Tibial artery (tissue), 4 donors: ENCODE measurements at places on chromosomes 12 and 14.

DNA sequence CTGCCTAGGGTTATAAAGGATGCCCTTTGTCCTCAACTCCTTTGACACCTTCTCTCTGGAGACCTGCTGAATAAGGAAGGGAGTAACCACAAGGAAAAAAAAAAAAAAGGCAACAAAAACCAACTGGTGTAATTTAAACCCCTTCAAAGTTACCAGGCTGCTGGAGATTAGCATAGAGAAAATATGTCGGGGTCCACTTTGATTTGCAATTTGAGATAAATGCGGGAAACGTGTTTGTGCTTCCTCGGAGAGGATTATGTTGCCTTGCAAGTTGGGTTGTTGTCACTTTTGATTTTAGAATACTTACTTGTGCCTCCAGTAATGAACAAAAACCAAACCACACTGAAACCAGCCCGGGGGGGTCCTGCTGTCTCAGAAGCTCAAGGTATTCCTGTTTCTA is 200.2 kb upstream of the MYL2 start:
- DNase-seq: no peak

DNA sequence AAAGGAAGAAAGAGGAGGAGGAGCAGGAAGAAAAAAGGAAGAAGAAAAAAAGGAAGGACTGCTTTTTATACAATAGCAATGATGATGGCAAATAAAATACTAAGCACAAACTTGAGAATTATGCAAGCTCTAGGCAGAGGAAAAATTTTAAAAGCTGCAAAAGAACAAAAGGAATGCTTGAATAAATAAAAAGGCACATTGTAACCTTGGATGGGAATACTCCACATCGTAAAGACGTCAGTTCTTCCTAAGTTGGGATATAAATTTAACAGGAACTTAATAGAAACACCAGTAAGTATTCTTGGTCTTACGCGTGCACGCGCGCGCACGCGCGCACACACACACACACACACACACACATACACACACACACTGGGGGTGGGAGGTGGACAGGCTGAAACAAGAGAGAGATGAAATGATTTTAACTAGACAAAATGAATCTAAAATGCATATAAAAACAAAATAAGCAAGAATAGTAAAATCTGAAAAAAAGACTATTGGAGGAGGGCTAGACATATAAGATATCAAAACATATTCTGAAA is 43.0 kb downstream of the SERPINA3 start:
- DNase-seq: no peak

DNA sequence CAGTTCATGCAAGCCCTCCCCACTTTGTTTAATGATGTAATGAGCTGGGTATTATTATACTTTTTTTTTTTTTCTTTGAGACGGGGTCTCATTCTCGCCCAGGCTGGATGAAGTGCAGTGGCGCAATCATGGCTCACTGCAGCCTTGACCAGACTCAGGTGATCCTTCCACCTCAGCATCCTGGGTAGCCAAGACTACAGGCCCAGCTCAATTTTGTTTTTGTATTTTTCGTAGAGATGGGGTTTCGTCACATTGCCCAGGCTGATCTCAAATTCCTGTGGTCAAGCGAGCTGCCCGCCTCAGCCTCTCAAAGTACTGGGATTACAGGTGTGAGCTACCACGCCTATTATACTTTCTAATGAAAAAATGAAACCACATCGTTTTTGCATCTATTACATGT is 4.5 kb upstream of the DCAF11 start:
- DNase-seq: no peak

GRCh38 chr12:16611146-16611545 is 5.2 kb upstream of the LMO3 start:
- no peak for DNase-seq

DNA sequence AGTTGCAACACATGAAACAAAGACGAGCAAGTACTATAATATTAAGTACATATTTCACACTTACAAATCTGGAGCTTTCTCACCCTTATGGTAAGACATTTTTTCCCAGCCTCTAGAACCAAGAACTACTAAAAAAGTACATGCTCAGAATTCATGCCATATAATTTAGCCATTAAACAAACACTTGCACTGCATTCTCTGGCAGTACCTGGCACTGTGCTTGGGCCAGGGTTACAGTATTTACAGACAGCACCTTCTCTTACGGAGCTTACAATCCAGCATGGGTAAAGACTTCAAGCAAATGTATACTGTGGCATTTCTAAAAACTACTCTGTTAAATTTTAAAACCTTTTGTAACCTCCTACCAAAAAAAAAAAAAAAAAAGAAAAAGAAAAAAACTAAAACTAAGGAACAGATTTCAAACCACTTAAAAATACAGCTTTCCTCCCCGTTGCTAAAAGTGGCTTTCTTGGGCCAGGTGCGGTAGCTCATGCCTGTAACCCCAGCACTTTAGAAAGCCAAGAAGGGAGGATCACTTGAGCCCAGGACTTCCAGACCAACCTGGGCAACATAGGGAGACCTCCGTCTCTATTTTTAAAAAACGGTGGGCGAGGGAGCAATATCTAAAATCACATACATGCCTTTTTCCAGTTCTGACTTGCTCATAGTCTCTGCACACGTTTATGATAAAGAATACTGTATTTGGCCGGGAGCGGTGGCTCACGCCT is 956 bp downstream of the GNPTAB start:
- DNase-seq: no peak

DNA sequence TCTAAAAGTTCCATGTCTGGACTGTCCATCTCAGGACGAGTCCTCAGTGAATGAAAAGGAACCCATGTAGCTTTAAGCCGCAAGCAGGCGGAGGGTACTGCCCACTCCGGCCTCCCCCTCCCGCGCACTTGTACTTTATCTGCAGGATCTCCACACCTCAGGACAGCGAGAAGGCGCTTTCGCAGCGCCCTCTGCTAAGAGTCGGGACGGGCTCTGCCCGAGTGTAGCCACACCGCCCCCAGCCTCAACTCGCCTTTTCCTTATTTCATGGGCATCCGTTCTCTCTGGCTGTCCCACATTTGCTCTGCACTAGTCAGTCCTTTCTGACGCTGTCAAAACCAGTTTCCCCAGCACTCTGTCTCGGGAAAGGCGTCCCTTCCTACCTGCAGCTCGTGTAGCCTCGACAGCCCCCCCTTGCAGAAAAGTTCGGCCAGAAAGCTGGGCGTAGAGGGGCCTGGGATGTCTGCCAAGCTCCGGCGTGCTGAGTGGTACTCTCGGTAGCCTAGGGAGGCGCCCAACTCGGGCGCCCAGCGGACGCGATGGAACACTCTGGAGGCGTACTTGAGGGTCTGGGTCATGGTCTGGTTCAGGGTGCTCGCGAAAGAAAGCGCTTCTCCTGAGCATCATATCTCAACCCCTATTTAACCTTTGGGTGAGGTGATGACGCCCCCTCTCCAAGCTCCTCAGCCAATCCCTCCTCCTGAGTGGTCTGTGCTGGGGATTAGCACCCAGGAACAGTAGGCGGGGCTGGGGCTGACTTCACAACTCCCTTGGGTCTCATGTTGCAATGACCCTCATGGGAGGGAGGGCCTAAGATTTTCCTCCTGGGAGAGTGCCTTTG is at the start of gene CYP27B1:
TSS of gene CYP27B1 (minus strand) at position 615 of the 841 bp plus-strand sequence. CDS start at position 578, 37 bp downstream.
- no peak for DNase-seq

GRCh38 chr14:63773504-63773903 is 45.6 kb upstream of the SGPP1 start:
- DNase-seq: no peak

DNA sequence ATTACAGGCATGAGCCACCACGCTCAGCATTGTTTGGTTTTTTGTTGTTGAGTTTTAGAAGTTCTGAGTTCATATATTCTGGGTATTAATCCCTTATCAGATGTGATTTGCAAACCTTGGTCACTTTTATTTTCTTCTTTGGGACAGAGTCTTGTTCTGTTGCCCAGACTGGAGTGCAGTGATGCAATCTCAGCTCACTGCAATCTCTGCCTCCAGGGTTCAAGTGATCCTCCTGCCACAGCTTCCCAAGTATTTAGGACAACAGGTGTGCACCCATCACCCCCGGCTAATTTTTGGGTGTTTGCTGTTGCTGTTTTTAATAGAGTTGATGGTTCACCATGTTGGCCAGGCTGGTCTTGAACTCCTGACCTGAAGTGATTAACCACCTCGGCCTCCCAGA is 11.8 kb downstream of the USP30 start:
- no peak for DNase-seq

GRCh38 chr14:51067295-51067694 is 27.6 kb downstream of the TRIM9 start:
- DNase-seq: no peak

- peak; percentile 42 for DNase-seq
Measured at GRCh38 chr14:94548131-94548998, 12.9 kb upstream of the SERPINA4 start.

DNA sequence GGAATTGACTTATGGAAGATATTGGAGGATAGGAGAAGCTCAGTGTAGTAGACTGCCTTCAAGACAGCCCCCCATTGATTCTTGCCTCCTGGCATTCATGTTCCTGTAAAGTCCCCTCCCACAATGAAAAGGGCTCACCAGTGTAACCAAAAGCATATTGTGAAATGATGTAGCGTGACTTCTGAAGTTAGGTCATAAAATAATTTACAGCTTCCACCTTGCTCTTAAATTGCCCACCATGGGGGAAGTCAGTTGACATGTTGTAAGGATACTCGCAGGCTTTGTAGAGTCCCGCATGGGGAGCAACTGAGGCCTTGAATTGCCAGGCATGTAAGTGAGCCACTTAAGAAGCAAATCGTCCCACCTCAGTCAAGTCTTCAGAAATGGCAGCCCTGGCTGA is 25.1 kb downstream of the GTSF1 start:
- DNase-seq: no peak

DNA sequence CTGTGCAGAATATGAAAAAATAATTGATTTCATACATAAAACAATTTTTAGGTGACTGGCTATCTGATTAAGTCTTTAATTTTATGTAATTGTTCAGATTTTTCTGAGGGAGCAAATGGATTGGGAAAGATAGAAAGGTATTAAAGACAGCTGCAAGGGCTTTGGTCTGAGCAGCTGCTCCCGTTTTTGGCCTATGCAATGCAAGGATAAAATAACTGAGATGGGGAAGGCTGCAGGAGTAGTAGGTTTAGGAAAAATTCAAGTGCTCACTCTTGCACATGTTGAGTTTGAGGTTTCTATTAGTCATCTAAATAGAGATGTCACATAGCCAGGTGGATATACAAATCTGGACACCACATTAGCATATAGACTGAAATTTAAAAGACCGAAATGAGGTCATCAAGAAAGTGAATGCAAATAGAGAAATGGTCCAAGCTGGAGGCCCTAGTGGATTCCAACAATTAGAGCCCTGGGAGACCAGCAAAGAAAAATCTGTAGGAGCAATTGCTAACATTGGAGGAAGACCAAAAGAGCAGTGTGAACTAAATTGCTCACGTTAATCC is 144.0 kb downstream of the PPFIA2 start:
- DNase-seq: no peak

DNA sequence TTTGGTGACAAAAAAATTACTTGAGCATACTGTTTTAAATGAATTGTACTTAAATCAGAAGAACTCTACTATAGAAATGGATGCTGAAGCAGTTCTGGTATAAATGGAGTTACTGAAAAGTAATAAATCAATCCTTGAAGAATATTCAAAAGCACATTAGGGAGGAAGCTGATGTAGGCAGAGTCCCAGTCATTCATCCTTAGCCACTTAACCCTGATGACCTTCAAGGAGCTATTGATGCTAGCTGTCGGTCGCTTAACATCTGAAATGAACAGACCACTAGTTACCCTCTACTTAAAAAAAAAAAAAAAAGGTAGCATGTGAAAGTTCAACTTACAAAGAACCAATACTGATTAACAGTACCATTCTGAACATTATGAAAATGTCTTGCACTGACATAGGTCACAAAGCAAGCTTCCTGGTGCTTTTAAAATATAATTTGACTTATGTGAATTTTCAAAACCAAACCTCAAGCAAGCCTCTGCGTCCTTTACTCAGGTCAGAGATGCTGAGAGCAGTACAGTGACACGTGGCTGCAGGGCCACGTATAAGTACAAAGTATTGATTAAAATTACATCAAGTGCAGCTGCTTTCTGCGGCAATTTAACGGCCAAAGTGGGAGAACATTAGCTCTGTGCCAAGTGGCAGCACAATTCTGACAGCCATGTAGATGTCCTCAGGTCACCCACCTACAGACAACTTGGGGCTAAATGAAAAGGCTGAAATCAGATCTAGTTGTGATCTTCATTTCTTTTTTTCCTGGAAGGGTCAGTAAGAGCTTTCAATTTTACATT is 18.1 kb downstream of the PPM1H start:
- no peak for DNase-seq

DNA sequence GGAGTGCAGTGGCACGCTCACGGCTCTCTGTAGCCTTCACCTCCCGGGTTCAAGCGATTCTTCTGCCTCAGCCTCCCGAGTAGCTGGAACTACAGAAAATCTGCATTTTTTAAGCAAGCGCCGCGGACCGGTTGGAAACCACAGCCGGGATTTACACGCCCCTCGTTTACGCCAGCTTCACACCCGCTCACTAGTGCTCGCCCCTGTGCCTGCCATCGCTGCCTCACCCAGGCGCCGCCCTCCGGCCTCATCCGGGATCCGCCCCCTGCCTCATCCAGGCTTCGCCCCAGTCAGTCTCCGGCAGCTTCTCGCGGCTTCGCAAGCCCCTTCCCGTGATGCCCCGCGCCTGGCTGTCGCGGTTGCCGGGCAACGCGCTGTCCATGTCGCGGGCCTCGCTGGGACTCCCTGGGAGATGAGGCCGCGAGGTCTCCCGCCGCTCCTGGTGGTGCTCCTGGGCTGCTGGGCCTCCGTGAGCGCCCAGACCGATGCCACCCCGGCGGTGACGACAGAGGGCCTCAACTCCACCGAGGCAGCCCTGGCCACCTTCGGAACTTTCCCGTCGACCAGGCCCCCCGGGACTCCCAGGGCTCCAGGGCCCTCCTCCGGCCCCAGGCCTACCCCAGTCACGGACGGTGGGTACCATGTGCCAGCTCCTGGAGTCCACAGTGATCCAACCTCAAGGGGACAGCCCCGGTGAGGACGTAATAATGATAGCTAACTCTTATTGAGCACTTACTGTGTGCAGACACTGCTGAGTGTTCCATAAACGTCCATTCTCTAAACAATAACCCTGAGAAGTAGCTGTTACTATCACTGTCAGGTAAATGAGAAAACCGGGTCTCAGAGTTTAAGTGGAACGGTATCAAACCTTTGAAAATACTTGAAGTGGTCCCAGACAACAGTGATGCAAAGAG is at the start of gene TCTN1:
TSS of gene TCTN1 (plus strand) at position 359 of the 914 bp plus-strand sequence. CDS start at position 413, 54 bp downstream.
- peak; percentile 97 for DNase-seq

DNA sequence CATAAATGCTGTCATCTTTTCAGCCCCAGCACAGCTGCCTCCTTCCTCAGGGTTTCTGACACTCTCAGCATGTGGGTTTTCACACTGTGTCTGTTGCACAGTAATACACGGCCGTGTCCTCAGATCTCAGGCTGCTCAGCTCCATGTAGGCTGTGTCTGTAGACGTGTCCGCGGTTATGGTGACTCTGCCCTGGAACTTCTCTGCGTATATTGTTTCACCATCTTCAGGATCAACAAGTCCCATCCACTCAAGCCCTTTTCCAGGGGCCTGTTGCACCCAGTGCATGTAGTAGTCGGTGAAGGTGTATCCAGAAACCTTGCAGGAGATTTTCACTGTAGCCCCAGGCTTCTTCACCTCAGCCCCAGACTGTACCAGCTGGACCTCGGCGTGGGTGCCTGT is 1210.6 kb downstream of the TMEM121 start:
- DNase-seq: no peak

- DNase-seq: no peak
Measured at GRCh38 chr14:84403585-84403984, 1126.4 kb upstream of the FLRT2 start.

GRCh38 chr14:83894568-83894967 is 1635.4 kb upstream of the FLRT2 start:
- no peak for DNase-seq

- no peak for DNase-seq
Measured at GRCh38 chr14:47020500-47020899, 368.9 kb upstream of the RPL10L start.
